ENCODE measurements at places on chromosomes 2 and 18.

GRCh38 chr2:46334389-46335271 is 37.4 kb downstream of the EPAS1 start:
- no peak for DNase-seq

DNA sequence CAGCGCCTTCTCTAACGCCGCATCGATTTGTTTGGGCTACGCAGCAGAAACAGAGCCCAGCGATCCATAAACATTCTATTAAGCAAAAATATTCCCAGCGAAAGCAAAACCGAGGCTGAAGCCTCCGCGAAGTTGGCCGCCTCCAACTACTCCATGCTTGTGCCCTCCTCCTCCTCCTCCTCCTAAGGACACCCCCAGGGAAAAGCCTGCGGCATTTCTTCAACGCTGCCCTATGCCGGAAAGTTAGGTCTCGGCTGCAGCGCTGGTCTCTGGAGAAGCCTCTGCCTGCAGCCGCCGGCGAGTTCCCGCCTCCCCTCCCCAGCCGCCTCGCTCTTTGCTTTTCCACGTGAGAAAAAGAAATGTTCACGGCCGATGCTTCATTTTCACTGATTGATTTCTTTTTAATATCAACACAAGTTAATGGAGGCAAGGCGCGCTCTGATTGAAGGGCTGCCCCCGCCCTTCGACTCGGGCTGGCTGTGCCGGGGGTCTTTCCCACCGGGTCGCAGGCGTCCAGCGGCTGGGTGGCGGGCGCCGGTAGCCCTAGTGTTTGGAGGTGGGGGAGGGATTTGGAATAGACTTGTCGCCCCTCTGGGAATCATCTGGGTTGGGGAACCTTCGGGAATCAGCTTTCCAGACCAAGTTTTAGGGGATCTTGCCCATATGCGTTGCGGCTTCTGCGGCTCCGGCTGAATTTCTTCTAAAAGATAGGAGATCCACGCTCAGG is 3.9 kb downstream of the NRP2 start:
- DNase-seq = no peak

DNA sequence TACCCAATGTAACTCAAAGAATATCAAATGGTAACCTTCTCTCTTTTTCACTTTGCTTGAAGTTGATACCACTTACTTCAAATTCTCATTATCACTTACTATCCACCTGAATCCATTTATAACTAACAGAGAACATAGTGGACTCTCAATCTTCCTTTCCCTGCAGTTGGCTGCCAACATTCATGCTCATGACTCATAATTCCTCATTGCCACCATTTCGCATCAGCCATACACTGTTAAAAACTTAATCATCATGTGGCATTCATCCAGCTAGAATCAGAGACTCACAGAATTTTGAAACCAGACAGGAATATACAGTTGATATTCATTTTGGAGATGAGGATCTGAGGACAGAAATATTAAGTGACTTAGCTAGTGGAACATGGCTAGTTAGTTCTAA is 56.8 kb downstream of the SLC4A10 start:
- no peak for DNase-seq

DNA sequence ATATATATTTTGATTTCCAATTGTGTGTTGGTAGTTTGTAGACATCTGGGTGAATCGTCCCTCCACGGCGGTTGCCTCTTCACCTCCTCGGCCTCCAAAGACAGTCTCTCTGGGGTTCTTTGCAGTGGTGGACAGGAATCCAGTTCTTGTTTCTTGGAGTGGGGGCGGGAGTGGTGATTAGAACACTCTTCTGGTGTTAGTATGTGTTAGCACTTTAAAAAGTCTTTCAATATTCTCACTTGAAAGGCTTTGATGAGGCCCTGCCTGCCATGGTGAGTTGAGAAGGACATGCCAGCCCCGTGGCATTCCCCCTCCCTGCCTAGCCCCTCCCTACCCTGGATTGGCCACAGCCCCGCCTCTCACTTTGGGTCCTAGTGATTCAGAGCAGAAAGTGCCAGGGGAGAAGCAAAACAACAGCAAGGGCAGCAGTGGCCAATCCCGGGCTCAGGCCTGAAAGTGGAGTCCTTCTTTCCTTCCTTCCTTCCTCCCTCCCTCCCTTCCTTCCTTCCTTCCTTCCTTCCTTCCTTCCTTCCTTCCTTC is 316.8 kb upstream of the HS6ST1 start:
- no peak for DNase-seq

DNA sequence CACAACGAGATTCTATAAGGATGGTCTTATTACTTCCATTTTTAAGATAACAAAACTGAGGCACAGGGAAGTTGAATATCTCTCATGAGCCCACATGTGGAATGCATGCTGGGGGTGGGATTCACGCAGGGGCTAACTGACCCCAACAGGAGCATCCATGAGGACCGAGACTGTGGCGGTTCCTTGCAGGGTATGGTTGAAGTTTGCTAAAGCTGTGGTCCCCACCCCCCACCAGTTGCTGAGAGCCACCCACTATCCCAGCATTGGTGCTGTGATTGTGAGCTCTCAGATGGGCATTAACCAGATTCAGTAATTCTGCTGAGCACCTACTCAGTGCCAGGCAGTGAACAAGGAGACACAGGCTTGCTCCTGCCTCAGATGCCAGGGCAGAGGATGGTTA is 116.0 kb upstream of the TEX51 start:
- no peak for DNase-seq

GRCh38 chr18:37294951-37295350 is 270.6 kb downstream of the CELF4 start:
- DNase-seq = no peak

DNA sequence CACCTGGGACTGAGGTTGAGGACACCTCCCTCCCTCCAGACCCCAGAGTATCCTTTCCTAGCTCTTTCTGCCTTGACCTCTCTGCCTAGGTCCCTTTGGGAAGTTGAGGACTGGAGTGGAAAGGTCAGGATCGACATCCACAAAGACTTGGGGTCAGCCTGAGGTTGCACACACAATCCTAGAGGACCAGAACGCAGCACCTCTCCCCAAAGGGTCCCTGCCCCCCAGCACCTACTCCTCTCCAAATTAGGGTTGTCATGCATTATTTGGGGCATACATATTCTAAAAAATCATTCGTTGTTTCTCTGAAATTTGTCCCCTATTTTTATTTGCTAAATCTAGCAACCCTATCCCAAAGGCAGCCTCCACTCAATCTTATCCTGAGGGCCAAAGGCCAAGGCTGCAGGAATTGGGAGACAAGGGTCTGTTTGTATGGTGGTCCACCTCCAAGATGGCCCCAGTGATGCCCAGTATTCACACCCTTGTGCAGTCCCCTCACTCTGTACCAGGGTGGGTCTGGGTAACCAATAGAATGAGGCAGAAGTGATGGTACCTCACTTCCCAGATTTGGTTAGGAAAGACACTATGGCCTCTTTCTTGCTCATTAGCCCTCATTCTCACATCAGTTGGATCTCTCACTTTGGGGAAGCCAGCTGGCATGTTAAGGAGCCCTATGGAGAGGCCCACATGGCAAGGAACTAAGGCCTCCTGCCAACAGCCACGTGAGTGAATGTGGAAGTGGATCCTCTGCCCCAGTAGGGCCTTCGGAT is 3.5 kb upstream of the CHRNG start:
- no peak for DNase-seq

DNA sequence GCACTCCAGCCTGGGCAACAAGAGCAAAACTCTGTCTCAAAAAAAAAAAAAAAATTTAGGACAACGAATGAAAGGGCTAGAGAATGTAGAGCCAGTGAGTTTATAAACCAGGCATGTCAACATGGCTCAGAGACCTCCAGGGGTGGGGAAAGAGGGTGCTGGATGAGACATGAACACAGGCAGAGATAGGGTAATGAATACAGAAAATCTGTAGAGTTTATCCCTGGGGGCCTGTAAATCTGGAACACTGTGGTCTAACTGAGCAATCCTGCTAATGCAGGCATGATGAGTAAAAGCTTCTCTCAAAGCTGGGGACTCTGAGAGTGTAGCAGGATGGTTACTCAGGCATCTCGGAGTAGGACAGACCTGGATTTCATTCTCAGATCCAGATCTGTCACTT is 59.2 kb upstream of the IGFBP2 start:
- DNase-seq = no peak

DNA sequence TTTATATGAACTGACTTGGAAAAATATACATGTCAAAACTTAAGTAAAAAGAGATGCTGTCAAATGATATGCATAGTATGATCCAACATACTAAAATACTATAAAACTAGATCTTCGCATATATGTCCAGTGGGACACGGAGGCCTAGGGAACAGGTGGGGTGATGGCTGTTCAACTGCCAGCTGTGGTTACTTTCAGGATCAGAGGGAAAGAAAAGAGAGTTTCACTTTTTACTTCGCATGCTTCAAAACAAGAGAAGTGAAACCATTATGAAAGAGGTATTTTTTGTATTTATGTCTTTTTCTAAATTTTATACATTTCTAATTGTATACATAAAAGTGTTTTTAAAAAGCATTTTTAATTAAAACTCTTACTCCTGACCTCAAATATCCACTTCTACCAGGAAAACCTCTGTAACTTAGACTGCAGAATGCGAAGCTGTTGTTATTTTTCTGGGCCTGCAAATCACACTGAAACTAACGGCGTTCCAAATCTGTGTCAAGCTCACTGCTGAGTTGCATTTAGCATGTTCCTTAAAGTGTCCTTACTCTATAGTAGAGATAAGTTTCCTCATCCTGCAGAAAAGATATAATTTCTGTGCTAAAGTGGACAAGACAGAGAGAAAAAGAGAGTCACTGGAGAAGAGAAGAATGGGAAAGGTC is 97.8 kb upstream of the SLC35G4 start:
- no peak for DNase-seq

GRCh38 chr2:10551496-10551895 is 103.4 kb upstream of the ODC1 start:
- no peak for DNase-seq

DNA sequence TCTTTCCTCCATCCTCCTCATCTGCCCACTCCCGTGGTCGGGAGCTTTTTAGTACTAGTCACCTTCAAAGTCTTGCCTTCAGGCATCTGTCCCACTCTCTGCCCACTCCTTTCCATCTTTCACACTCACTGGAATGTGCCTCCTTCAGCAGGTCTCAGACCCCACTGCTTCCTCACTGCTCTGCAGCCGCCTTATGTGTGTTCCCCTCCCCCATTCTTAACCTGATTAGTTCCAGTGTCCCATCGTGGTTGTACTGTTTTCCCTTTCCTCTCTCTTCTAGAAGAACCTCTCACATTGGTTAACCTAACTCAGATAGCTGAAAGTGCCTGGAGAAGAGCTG is 3.0 kb downstream of the ARMC9 start:
- no peak for DNase-seq

GRCh38 chr2:96209011-96209728 is 543 bp upstream of the STARD7 start:
- DNase-seq = no peak

DNA sequence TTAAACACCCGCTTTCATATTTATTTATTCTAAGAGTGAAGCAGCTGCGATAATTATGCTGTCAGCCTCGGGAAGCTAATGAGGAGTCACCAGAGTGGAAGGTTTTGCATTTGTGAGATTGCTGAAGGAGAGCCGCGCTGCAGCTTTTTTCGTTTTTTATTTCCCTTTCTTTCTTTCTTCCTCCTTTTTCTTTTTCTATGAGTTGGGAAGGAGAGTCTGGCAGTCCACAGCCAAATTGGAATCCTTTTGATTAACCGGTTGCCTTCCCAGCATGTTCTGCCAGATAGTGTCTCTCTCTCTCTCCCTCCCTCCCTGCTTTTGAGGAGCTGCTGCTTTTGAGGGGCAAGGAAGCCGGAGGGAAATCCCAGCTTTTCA is 82.1 kb downstream of the CDK15 start:
- no peak for DNase-seq

- DNase-seq = no peak
Observed at GRCh38 chr2:84844141-84844540, 36.7 kb downstream of the TRABD2A start.

GRCh38 chr2:263022-263738 is 652 bp downstream of the SH3YL1 start:
- DNase-seq = no peak

DNA sequence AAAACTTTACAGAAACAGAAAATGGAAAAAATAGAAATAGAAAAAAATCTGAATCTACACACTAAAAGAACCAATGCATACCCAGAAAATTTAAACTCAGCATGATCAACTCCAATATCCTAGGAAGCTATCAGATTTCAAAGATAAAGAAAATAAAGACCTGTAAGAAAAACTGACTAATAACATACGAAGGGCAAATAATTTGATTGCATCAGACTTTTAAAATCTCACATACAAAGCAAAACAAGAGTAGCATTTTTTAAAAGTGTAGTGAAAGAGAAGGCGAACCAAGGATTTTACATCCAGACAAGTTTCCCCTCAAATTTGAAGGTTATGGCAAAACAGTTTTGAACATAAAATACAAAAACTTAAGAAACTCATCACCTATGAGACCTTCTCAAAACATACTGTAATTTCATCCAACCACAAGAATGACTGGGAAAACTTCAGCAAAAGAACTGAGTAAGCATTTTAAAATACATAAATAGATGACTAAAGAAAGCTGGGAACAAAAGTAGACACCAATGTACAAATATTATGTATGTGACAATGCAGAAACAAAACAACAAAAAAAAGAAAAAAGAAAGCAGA is 54.8 kb downstream of the NBAS start:
- DNase-seq = no peak

DNA sequence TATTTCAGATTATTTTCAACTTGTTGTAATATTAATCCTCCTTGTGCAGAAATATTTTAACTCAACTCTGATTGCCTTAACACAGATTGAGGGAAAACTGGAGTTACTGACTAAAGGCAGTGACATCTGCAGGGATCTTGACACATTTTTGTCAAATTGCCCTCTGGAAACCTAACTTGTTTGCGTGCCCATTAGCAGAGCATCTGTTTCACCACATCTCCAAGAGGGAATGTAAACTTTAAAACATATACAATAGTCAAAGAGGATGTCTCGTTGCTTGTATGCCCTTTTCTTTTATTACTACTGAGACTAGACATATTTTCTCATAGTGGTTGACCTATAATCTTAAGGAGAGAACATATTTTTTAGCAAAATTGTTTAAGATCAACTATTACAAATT is 14.2 kb downstream of the INPP1 start:
- DNase-seq = no peak

GRCh38 chr18:3525870-3526420 is 76.0 kb downstream of the TGIF1 start:
- peak; percentile 27 for DNase-seq

DNA sequence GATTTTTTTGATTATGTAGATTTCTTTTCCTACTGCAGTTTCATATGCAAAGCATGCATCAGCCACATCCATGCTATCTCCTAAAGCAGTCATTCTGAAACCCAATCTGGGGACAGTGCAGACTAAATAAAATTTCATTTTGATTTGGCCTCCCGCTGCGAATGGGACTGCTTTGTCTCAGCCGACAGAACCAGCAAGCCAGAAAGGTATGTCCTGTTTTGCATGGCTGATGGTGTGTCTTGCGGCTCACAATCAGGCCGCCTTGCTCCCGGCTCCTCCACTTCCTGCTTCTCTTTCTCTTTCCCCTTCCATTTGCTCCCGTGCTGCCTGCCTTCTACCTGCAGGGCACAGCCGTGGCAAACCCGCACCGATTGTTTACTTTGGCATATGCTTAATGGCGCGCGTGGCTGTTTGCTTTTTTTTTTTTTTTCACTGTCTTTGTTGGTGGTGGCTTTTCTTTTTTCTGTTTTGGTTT is 419.6 kb upstream of the POU3F3 start:
- DNase-seq = no peak

Data from activated T-cell treated with anti-CD3 and anti-CD28 coated beads for 48 hours (primary cell).